ENCODE measurements at places on chromosomes 6 and 20.
A peak's percentile ranks its signal among the peaks of the same experiment; 100 is the strongest.

GRCh38 chr20:64139199-64140060, 24.8 kb upstream of the MYT1 start:
- no peak for DNase-seq

- DNase-seq = no peak
These were observed 9.1 kb upstream of the FOXP4 start for GRCh38 chr6:41536795-41537758.

- DNase-seq = no peak
These were observed 25.4 kb upstream of the HLA-E start for GRCh38 chr6:30463651-30464618.

GRCh38 chr6:90829311-90829710, 242.4 kb upstream of the MAP3K7 start:
- DNase-seq = no peak

DNA sequence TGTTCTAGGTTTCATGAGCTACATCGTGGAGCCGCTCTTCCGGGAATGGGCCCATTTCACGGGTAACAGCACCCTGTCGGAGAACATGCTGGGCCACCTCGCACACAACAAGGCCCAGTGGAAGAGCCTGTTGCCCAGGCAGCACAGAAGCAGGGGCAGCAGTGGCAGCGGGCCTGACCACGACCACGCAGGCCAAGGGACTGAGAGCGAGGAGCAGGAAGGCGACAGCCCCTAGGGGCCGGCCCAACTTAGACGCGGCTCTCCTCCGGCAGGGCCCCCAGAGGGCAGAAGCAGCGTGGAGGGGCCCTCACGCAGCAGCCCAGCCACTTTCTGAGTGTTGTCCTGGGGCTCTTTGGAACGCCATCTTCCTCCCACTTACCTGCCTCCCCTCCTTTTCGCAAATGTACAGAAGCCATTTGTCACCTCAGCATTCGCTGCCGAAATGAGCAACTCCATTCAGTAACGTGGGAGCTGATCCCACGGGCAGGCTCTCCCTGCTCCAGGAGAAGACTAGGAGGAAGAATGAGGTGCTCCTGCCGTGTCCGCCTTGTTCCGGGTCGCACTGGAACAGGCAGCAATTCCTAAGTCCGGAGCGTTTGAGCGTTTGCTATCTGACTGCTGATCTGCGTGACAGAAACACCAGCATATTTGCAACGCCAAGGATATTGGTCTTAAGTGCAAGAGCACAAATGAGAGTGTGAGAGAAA, 58.4 kb downstream of the MTFR2 start:
- DNase-seq = no peak

DNA sequence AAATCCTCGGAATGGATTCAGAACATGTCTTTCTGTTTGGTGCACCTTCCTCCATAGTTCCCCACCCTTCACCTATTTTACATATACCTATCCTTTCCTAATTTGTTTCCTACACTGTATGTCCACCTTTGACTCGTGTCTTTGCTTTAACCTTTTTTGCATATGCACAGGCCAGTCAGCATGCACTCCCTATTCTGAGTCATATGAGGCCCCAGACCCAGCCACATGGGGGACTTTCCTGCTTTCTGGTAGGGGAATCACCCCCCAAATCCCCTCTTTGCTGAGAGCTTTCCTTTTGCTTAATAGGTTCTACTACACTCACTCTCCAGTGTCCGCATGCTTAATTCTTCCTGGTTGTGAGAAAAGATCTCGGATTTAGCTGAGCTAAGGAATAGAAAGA, 393.8 kb upstream of the IMPG1 start:
- no peak for DNase-seq

- DNase-seq = peak; percentile 59
These were observed 1567.8 kb upstream of the DEFB115 start for GRCh38 chr20:29689411-29690225.

- no peak for DNase-seq
These were observed 7.0 kb upstream of the OR14J1 start for GRCh38 chr6:29294499-29294914.

DNA sequence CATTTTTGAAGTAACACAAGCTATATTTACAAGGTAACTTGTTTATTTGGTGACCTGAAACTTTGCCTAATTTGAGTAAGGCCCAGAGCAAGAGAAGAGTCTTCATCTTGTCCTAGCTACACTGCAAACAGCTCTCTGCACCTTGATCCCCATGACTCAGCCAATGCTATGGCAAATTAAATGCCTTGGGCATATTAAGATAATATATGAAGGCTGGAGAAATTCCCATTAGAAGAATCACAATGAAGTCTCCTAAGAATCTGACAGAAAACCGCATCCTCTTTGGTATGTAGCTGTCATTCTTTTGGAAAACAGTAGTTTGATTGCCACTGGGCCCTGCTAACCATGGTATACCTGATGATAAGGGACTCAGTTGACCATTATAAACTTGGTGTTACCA, 204.5 kb downstream of the UBE3D start:
- DNase-seq = no peak

DNA sequence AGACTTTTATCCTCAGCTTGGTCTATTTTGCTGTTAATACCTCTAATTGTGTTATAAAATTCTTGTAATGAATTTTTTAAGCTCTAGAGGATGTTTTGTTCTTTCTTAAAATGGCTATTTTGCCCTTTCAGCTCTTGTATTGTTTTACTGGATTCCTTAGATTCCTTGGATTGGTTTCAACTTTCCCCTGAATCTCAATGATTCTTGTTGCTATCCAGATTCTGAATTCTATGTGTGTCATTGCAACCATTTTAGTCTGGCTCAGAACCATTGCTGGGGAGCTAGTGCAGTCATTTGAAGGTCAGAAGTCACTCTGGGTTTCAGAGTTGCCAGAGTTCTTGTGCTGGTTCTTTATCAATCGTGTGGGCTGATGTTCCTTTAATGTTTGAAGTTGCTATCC, 37.1 kb downstream of the OTOR start:
- no peak for DNase-seq

DNA sequence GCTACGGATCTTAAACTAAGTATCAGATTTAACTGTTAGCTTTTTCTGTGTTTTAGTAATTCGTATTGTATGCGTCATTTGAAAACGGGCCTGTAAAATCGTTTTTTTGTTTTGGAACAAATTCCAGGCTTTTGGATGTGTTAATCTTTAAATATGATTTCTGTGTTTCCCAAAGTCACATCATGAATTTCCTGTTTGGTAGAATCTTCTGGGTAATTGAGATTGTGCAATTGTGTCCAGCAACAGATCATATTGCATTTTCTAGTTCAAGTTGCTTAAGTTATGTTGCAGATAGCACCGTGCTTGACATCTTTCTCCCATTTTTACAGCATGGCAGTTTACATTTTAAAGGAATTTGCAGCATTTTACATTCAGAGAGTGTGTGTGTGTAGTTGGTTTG, 1.9 kb downstream of the MAPK14 start:
- DNase-seq = no peak

DNA sequence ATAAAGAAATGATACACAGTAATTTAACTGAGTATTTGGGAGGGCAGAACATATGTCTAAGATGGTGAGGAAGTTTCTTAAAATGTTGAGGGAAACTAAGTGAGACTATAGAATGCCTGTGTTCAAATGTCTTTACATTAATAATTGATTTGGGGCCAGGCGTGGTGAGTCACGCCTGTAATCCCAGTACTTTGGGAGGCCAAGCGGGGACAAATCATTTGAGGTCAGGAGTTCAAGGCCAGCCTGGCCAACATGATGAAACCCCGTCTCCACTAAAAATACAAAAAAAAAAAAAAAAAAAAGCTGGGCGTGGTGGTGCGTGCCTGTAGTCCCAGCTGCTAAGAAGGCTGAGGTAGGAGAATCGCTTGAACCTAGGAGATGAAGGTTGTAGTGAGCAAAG, 66.7 kb downstream of the THEMIS start:
- no peak for DNase-seq
